Pulmonary artery endothelial cell (primary cell): ENCODE measurements at places on chromosomes 4 and X. TPM values are rescaled to one million over a fixed set of nuclear protein-coding genes. Genes with fewer than 3 reads are reported as not detected.

The MAMLD1 gene
- total RNA-seq: 0.67 and 0.79 TPM in 2 replicates

The GAGE13 gene
- total RNA-seq: not detected in 2 replicates

The CLTRN gene
- total RNA-seq: not detected in 2 replicates

The KCTD8 gene
- total RNA-seq: under 0.01 and 0.28 TPM in 2 replicates

The FSTL5 gene
- under 0.01 TPM in 1 of 2 replicates, not detected in the other for total RNA-seq

The TMPRSS11D gene
- total RNA-seq: not detected in 2 replicates

The NPY1R gene
- 0.07 and 0.14 TPM in 2 replicates for total RNA-seq
